NCI-H1105 treated with DMSO at 0.1 percent for 48 hours (cell line): ENCODE measurements at places on chromosomes 6 and 20.
A peak's percentile ranks its signal among the peaks of the same experiment; 100 is the strongest.

GRCh38 chr20:58131151-58131550, 97.3 kb downstream of the ANKRD60 start:
- DNase-seq: no peak

DNA sequence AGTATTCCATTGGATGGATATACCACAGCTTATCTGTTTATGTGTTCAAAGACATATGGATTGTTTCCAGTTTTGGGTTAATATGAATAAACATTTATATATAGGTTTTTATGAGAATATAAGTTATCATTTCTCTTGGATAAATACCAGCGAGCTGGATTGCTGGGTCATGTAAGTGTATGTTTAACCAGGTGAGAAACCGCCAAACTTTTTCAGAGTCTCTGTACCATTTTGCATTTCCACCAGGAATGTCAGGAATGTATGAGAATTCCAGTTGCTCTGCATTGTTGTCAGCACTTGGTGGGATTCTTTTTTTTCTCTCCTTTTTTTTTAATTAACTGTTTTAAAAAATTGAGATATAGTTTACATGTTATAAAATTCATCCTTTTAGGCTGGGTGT, 52.1 kb downstream of the PHF20 start:
- no peak for DNase-seq

GRCh38 chr6:4647414-4648365, 128.5 kb upstream of the CDYL start:
- peak; percentile 56 for DNase-seq

GRCh38 chr20:40931410-40932044, 97.1 kb upstream of the TOP1 start:
- DNase-seq: no peak

DNA sequence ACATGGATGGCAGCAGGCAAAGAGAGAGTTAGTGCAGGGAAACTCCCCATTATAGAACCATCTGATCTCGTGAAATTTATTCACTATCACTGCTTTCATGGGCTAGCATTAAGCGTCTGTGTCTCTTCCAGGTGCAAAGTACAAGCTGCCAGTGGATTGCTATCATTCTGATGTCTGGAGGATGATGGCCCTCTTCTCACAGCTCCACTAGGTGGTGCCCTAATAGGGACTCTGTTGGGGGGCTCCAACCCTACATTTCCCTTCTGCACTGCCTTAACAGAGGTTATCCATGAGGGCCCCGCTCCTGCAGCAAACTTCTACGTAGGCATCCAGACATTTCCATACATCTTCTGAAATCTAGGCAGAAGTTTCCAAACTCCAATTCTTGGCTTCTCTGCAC, 347.8 kb upstream of the HS3ST5 start:
- DNase-seq: no peak

DNA sequence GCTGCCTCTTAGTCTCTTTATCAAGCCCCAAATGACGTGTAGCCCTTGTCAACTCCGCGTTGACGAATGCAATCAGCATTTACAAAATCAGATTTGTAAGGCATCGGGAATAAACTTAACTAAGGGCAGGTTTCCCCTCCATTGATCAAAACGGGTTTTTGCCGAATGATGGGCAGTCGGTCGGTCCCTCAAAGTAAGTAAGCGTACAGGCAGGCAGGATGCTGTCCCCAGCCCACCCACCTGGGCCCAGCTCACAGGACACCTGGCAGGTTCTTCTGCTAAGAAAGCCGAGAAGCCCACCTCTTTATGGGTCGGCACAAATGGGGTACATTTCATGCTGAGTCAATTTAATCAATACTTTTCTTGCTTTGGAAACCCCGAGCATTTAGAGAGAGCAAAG, 22.0 kb upstream of the MAFB start:
- DNase-seq: no peak

DNA sequence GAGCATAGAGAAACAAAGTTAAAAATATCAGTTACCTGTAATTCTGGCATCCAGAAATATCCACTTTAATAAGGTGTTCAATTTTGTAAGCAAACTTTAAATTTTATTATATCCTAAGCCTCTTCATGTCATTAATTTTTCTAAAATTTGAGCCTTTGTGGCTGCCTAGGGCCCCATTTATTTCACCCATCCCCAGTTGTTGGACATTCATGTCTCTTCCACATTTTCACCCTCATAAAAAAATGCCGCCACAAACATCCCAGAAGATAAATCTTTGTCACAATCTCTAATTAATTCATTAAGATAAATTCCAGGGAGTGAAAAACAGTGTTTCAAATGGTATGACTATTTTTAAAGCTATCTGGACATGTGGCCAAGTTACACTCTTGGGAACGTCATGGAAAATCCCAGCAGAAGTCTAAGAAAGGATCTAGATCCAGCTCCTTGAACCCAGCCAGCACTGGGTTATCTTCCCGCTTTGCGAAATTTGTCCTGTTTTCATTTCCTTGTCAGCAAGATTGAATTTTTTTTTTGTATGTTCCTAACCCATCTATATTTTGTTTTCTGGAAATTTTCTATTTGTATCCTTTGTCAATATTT, 97.2 kb downstream of the TMEM242 start:
- DNase-seq: no peak

DNA sequence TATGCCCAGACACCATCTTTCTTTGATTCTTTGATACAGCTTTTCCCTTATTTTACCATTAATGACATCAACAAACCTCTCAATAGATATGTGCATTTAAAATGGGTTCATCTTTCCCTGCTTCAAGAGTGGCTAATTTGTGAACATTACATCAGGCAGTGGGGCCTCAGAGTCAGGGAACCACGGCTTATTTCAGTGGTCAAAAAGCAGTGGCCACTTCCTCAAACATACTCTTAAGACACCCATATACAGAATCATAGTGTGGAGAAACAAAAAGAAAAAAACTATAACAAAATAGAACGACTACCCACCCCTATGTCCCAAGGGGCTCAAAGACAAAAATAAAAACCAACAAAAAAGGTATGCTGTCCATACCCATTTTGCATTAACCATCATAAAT, 12.9 kb downstream of the SALL4 start:
- DNase-seq: no peak

- no peak for DNase-seq
These were observed 94.2 kb upstream of the SRSF6 start for GRCh38 chr20:43363506-43363905.

GRCh38 chr6:160973311-160974250, 18.0 kb upstream of the MAP3K4 start:
- no peak for DNase-seq

- no peak for DNase-seq
These were observed 193.5 kb upstream of the MANEA start for GRCh38 chr6:95383878-95384277.

DNA sequence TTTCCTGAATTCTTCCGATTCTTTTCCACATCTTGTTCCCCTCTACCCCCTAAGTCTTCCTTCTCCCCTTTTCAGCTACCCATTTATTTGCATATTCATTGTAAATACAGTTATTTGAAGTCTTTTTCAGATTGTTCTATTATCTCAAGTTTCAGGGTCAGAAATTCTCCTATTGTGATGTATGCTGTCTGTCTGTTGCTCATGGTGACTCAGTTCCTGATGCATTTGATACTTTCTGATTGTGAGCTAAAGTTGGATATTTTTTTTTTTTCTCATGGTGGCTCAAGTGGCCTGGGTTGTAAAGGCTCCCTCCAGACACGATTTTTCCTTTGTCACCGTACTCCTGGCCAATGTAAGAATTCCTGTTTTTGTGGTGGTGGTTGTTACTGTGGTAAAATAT, 4.9 kb upstream of the PI16 start:
- DNase-seq: no peak

GRCh38 chr20:41249411-41250281, 67.9 kb downstream of the ZHX3 start:
- no peak for DNase-seq

- peak; percentile 82 for DNase-seq
These were observed 46.1 kb downstream of the SLC35B3 start for GRCh38 chr6:8389036-8389818.

GRCh38 chr6:139649732-139650131, 275.3 kb upstream of the CITED2 start:
- DNase-seq: no peak

DNA sequence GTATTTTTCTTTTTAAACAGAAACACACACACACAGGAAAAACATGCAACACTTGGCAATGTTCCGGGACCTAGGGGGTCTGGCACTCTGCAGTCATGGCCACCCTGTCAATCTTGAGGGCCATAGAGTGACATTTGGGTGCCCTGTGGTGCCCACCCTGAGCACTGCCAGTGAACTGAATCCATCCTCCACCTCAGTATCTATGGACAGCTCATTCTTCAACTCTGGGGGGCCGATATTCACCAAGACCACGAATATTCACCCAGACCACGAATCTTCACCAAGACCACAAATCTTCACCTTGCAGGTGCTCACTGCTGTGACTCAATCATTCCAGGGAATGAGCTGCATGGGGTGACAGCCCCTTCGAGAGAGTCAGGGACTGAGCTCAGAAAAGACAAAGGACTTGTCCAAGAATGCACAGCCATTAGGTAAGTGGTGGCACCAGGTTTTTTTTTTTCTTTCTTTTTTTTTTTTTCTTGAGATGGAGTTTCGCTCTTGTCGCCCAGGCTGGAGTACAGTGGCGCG, 19.1 kb downstream of the SNAI1 start:
- no peak for DNase-seq

GRCh38 chr20:32509639-32510066, 75.5 kb downstream of the NOL4L start:
- DNase-seq: no peak

- no peak for DNase-seq
These were observed 230.1 kb downstream of the NFATC2 start for GRCh38 chr20:51312480-51312783.

DNA sequence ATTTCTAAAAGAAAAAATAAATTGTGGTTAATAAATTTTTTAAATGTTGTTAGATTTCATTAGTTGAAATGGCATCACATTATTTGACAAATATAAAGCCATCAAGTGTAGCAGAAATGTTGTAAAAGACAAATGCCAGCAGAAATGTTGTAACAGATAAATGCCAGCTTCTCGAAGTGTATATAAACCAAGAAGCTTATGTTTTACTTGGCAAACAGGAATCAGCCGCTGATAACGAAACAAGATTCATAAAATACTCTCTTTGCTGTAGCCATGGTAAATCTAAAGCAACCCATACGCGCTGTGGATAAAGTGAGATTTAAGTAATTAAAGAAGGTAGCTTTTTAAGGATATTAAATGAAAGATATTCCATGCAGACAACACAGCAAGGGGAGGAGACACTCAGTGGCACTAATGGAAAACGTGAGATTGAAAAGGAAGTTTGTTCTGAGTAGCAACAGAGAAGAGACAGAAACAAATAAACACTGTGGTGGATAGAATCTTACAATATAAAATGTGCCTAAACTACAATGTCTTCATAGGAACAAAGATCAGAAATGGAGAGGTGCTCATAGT, 29.6 kb downstream of the BTBD9 start:
- DNase-seq: no peak

- no peak for DNase-seq
These were observed 14.9 kb downstream of the MAN1A1 start for GRCh38 chr6:119334535-119335264.

- DNase-seq: no peak
These were observed 5.8 kb upstream of the CDC5L start for GRCh38 chr6:44381739-44382138.

DNA sequence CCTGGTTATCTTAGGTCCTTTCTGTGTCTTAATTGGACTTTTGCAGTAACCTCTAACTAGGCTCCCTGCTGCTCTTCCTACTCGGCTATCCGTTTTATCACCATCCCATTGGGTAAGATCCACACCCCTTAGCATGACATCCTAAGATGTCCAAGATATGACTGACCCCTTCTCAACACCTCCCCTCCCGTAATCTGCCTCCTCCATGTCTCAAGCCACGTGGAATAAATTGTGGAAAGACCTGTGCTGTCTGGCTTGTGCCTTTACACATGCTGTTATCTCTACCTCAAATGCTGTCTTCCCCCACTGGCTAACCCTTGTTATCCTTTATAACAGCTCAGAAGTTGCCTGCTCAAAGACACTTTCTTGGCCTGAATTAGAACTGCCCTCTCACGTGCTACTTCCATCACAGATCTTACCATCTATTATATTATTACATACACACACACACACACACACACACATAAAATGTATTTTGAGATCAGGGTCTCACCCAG, 26.5 kb downstream of the EIF2S2 start:
- DNase-seq: no peak

DNA sequence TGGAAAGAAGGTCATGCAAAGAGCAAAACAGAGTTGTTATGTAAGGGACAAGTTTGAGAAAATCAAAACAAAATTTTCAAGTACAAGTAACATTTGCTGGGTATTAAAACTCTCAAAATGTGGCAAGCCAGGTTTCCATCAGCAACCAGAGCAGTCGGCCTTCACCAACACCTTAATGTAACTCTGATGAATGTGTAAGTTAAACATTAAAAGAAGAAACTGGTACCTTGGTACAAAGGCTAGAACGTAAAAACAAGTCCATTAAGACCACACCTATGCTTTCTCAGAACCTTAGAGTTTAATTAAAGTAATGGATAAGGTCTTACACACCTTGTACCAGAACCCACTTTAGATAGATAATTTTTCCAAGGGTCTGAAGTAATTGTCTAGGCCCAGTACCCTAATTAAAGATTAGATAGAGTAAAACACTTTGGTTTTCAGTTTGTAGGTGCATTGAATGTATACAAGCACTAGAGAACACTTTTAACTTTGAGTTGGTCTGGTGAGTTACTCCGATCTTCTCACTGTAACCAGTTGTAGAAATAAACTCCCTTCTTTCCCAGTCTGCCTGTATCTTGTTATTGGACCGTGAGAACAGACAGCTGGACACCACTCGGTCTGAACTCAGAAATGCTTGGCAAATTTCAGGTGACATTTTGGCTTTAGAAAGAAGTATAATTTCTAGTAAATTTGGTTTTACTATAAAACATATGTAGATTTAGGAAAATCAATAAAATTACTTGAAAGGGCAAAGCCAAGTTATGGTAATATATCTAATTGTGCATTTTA, 319.4 kb downstream of the HTR1B start:
- DNase-seq: no peak

- no peak for DNase-seq
These were observed 11.6 kb upstream of the CLVS2 start for GRCh38 chr6:122984393-122984792.

DNA sequence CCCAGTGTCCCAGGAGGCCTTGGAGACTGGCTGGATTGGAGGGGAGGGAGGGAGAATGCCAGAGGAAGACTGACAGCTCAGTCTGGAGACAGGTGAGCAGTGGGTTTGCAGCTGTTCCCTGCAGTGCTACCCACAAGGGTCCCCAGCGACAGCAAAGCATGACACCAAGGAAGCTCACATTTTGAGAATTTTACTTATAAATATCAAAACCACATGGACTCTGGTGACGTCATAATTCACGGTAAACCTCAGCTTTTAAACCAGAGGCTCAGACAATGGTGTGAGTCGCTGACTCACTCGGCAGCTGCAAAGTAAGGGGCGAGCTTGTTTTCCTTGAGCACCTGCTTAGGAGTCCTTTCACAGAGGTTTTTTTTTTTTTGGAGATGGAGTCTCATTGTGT, 65.2 kb downstream of the THBS2 start:
- no peak for DNase-seq

GRCh38 chr20:5065879-5066383, 53.8 kb downstream of the PCNA start:
- DNase-seq: no peak

GRCh38 chr6:130372786-130373185, 7.0 kb downstream of the TMEM200A start:
- DNase-seq: no peak
